Type B pancreatic cell (in vitro differentiated cells): ENCODE measurements at places on chromosomes 4 and X. TPM values are rescaled to one million over a fixed set of nuclear protein-coding genes. Genes with fewer than 3 reads are reported as not detected.

LDB2 gene
- 1.5 and 31.5 TPM in 2 replicates for total RNA-seq

CABS1 gene
- total RNA-seq: 0.19 TPM in 1 of 2 replicates, not detected in the other

RHOXF1 gene
- not detected in 2 replicates for total RNA-seq

NPNT gene
- 12.6 and 23.2 TPM in 2 replicates for total RNA-seq

PLAC1 gene
- total RNA-seq: 0.43 TPM in 1 of 2 replicates, not detected in the other

JADE3 gene
- 17.0 and 21.1 TPM in 2 replicates for total RNA-seq

FAM156A gene
- 16.7 and 23.7 TPM in 2 replicates for total RNA-seq
